ENCODE measurements at places on chromosomes 1 and 21. TPM values are rescaled to one million over a fixed set of nuclear protein-coding genes. Genes with fewer than 3 reads are reported as not detected.

The TNFRSF8 gene
- 0.20 TPM for total RNA-seq

The HJV gene
- total RNA-seq, result not detected

The CD1D gene
- total RNA-seq, result 1.6 TPM

The SPATA46 gene
- not detected for total RNA-seq

The LENEP gene
- not detected for total RNA-seq

Data from spinal cord (tissue), 10 donors.